ENCODE measurements at places on chromosomes 3 and 15.
A peak's percentile ranks its signal among the peaks of the same experiment; 100 is the strongest.

DNA sequence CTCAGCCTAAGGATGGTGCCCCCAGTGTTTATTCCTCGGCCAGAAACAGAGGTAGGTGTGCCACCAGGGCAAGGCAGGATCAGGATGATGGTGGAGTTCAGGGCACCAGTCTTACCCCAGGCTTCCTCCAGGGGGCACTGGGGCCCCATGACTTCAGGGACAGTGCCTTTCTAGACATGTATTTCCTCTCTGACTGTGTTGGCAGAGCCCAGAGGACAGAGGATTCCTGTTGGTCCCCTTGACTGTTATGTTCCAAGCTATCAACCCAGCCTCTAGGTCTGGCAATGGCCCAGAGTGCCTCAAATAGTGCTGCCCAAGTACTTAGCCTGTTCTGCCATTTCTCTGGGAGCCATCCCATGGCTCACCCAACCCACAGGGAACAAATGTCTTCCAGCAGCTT is 2.8 kb downstream of the HEMK1 start:
- peak; percentile 72 for DNase-seq

GRCh38 chr3:133384331-133385027 is 15.4 kb upstream of the BFSP2 start:
- DNase-seq: peak; percentile 80

DNA sequence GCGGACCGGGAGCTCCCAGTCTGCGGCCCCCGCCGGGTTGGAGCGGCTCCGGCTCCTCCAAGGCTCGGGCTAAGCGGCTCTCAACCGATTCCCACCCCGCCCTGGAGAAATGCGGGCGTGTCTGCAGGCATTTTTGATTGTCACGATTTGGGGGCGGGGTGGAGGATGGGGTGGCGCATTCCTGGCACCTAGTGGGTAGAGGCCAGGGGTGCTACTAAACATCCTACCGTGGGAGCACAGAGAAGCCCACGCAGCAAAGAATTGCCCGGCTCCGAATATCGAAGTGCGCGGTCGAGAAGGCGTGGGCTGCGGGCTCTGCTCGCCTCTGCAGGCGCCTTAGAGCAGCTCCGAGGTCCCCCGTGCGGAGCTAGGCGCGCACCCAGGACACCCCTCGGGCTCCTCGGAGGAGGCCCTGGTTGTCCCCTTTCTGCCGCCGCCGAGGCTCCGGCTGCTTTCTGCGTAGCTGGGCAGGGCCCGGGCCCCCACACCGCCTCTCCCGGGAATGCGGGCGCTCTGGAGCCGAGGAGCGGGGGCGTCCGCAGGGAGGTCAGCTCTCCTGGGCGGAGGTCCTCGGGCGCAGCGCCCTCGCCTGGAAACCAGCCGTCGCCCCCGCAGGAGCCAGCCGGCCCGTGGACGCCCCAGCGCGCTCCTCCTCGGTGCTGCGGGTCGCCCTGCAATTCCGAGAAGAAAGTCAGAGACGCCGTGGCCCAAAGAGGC is 16.5 kb upstream of the LAMP3 start:
- peak; percentile 30 for DNase-seq

- DNase-seq: peak; percentile 54
Measured at GRCh38 chr3:63818282-63819150, 583 bp upstream of the C3orf49 start.

DNA sequence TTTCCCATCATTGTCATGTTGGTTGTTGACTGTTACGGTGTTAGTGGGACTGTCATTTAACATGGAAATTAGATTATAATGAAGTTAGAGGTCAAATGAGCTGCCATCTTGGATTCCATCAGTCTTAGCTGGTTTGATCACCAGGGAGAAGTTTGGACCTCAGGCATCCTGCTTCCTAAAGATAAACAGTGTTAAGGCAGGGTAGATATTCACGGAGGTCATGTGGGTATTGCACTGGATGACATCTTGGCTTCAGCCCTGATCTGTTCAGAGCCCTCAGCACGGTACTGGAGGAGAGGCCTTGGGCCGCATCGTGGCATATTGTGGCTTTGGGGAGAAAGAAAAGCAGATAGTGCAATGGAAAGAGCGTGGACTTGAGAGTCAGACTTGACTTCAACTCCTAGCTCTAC is 11.1 kb upstream of the MUC20 start:
- DNase-seq: no peak

GRCh38 chr3:64098670-64099069 is 75.4 kb upstream of the PSMD6 start:
- no peak for DNase-seq

- DNase-seq: no peak
Measured at GRCh38 chr3:48514431-48515227, 10.7 kb upstream of the SHISA5 start.

- no peak for DNase-seq
Measured at GRCh38 chr3:193590088-193590856, 2.7 kb upstream of the OPA1 start.

GRCh38 chr15:77557564-77557963 is 75.1 kb downstream of the LINGO1 start:
- no peak for DNase-seq

DNA sequence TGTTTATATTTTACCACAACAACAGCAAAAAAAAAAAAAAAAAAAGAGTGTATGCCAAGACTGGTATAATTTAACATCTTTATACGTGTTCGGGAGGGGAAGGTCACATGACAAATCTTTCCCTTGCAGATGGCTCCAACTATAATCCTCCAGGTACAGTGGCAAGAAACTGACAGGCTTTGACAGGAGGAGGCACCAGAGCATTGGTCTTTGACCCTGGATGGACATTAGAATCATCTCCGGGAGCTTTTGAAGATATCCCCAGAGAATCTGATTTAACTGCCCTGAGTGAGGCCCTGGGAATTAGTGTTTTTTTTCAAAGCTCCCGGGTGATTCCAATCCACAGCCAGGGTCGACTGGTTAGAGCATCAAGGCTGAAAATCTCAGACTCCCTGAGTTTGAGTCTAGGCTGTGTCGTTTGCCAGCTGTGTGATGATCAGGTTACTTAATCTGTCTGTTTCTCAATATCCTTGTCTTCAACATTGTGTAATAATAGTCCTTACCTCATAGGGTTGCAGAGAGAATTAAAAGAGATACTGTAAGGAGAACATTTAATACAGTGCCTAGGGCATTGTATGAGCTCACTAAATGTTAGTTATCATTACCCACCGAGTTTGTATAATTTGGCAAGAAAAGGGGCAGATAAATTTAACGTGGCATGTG is 8.9 kb upstream of the SEMA5B start:
- DNase-seq: no peak

GRCh38 chr3:105905328-105905727 is 36.5 kb upstream of the CBLB start:
- no peak for DNase-seq

DNA sequence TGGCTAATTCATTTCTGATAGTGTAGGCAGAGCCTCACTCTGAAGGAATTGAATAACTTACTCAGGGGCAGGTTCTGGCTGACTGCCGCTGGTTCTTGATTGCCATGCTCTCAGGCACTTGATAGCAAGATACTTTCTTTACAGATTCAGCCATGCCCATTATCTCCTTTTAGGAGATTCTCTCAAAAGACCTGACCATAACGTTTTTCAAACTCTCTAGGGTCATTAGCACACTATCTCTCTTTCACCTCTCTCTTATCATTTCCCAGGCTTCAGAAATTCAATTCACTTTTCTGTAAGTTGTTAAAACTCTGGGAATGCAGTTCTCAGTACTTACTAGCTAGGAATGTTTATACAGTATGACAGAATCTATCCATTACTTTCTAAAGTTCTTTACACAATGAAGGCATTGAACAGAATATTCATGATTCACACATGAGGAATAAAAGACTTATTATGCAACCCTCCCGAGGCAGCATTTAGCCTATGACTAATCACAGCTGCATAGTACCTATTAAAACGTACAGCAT is 850.3 kb upstream of the CADM2 start:
- DNase-seq: peak; percentile 1

- peak; percentile 90 for DNase-seq
Measured at GRCh38 chr15:73924171-73924921, 1.9 kb upstream of the LOXL1 start.

DNA sequence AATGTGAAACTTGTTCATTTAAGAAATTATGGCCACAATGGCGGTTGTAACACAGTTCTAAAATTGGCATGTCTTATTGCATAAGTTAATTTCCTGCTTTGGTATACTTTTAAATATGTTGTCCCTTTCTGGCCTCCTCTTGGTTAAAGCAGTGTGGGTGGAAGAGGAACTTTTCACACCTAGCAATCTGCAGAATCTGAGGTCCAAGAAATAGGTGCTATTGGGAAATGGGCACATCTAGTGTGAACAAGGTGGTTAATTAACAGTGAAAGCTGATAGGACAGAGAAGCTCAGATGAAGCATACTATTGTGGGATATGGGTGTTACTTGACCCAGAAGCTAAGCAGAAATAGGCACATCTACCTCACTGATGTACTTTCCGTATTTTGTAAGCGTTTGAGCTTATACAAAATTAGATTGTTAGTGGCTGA is 10.6 kb downstream of the CMC1 start:
- DNase-seq: no peak

DNA sequence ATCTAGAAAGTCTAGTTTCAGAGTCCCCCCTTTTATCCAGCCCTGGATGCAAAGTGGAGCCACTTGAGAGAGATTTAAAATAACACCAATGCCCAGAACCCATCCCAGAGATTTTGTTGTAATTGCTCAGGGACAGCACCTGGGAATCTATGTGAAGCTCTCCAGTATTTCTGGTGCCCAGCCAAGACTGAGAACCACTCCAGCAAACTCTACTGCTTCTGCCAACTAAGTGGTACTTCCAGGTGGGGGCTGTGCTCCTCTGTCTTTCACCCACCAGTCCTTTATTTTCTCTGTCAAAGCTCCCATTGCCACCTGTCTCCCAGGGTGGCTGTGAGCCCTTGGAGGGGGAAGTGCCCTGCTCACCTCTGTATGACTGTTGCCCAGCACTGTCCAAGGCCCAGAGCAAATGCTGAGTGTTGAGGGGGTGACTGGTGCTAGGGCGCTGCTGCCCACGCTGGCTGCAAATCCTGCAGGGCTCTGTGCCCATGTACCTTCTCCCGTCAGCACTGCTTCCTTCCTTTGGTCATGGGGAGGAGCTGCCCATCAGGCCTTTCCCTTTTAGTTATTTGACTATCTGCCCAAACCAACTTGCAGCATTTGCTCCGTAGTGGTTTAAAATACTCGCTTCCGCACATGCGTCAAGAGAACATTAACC is 9.4 kb downstream of the CLSTN2 start:
- no peak for DNase-seq
